Posterior cingulate gyrus (tissue), 11 donors: ENCODE measurements at places on chromosomes 16 and 17.
A peak's percentile ranks its signal among the peaks of the same experiment; 100 is the strongest.

DNA sequence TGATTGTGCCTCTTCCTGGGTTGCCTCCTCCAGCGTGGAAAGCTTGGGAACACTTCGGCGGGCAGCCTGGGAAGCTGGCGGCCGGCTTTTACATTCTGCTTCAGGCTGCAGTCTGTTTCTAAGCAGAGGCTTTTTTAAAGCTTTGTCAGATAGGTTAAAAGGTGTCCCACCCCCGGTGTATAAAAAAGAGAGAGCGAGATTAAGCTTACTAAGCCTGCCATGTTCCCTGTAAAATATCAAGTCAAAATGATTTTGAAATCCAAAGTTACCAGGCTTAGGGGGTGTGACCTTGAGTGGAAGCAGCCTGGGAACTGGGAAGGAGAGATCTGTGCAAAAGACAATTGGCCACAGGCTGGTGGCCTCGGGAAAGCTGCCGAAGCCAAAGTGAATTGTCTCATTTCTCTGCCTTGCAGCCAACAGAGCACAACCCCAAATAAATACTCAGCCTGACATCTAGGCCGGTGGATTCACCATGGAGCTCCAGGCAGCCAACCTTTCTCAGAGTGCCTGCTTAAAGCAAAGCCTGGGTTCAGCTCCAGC lies 254.5 kb downstream of the FTO start:
- no peak for DNase-seq

- no peak for DNase-seq
Measured at GRCh38 chr16:26108836-26109505, 417.2 kb downstream of the HS3ST4 start.

- no peak for DNase-seq
Measured at GRCh38 chr16:21685034-21685455, 21.3 kb downstream of the OTOA start.

- DNase-seq = no peak
Measured at GRCh38 chr17:42252597-42253550, 23.3 kb downstream of the STAT5B start.

DNA sequence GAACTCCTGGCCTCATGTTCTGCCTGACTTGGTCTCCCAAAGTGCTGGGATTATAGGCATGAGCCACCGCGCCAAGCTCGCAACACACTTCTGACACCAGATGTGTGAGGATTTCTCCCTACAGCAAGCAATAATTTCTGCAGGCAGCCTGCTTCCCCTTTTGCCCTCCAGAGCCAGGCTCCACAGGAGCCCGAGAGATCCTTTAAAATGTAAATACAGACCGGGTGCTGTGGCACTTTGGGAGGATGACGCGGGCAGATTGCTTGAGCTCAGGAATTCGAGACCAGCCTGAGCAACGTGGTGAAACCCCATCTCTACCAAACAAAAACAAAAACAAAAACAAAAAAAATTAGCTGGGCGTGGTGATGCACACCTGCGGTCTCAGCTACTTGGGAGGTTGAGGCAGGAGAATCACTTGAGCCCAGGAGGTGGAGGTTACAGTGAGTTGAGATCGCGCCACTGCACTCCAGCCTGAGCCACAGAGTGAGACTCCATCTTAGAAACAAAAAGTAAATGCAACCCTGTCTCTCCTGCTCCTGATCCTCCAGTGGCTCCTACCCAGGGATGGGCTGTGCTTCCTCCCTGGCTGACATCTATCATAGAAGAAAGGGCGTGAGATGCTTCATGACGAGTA lies 14.7 kb downstream of the C16orf96 start:
- no peak for DNase-seq

DNA sequence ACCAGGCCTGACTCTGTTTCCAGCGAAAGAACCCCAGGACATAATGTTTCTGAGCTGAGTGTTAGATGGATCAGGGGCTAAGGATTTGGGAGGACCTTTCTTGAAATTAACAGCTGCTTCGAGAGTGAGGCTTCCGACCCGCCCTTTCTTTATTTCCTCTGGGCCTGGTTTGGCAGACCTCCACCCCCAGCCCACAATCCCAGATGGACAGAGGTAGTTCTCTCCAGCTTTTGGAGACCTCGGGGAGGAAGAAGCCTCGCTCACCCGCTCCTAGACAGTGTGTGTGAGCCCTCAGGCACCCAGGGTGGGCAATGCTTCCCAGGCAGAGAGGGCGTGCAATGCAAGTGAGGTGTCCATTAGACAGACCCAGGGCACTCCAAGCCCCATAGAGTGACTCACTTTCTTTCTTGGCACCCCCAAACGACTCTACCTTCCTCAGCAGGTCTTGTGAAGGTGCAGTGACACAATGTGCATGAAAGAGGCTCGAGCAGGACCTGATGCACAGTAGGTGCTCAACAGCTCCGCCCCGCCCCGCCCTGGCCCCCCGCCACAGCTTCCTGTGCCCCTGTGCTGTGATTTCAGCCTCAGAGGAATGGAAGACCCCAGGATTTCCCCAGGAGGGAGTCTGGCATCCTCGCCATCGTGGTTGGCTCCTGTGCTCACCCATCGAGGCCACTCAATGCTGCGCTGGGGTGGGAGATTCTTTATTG lies 50.7 kb upstream of the TOB1 start:
- no peak for DNase-seq

- no peak for DNase-seq
Measured at GRCh38 chr17:13508896-13509295, 92.8 kb downstream of the HS3ST3A1 start.

GRCh38 chr16:72829846-72830775 lies 217.8 kb downstream of the ZFHX3 start:
- no peak for DNase-seq

DNA sequence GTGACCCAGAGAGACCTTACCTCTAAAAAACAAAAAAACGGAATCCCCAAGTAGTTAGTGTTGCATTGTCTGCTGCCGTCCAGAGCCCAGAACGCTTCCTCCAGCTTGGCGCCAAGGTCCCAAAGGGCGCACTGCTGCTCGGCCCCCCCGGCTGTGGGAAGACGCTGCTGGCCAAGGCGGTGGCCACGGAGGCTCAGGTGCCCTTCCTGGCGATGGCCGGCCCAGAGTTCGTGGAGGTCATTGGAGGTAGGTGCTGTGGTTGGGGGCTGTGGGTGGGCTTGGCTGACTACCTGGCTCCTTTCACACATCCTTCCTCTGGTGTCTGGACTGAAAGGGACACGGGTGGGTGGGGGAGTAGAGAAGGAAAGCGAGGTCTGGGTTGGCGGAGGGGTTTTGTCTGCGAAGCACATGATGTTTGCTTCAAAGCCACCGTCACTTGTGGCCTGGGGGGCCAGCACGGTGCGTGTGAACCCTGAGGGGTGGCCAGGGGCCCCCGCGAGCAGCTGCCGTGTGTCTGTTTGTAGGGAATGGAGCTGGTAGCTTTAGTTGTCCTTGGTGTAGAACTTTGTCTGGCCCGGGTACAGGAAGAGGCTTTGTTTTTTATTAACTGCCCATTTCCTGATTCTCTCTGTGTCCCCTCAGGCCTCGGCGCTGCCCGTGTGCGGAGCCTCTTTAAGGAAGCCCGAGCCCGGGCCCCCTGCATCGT lies 23.8 kb downstream of the SPG7 start:
- DNase-seq = no peak

DNA sequence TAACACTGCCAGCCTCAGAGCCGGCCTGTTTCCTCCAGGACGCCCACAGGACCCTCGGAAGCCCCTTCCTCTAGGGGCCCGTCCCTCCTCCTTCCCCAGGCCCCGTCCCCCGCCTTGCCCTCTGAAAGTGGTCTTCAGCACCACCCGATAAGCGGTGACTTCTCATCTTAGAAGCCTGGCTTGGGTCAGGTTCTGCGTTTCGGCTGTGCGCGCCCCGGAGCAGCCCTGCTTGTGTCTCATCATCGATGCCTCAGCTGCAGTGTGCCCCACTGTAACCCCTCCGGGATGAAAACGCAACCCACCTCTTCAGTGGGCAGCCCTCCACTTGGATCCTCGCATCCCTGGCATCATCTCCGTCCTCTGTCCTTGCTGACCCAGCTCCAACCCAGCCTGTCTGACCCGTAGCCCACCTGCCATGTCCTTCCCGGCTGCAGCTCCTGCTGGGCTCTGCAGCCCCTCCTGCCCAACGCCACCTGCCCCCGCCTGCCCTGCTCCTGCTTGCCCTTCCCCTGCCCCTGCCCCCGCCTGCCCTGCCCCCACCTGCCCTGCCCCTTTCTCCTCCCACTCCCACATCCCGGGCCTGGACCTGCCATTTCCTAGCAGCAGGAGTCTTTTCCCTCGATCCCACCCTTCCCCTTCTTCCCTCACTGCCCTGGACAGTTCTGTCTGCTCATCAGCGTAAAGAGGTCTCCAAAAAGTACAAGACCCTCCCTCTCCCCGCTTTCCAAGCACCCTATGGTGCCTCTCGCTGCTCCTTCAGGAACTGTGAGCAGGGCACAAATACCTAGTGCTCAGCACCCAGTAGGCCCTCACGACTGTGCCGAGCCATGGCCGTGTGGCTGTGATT lies 112.5 kb upstream of the CHMP6 start:
- no peak for DNase-seq

GRCh38 chr16:67150047-67150832 lies 558 bp downstream of the B3GNT9 start:
- peak; percentile 73 for DNase-seq

DNA sequence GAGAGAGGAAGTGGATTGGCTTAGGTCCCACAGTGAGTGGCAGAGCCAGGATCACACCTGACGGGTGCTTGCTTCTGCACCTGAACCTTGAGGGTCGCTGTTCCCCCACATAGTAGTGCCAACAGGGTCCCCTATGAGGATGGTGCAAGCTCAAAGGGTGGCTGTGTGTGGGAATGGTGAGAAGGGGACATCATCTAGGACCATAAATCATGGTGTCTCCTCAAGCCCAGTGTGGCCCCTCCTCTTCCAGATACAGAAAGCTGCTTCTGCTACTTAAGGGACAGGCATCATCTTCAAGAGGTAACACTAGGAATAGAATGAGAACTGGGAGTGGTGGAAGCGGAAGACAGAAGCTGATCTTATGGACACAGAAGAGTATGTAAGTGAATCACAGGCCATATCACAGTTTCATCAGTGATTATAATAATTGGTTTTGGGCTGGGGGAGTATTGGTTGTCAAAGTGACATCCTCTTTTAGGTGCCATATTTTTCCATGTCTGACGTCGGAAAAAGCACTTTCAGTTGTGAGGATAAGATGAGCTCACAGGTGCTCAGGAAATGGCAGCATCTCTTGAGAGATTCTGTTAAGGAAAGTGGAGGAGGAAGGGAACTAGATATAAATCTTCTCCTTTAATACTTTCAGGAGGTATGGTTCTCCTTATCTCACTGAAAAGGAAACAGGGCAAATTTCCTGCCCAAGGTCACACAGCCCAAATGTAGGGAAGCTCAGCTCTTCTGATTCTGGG lies 83.2 kb upstream of the HNF1B start:
- no peak for DNase-seq

DNA sequence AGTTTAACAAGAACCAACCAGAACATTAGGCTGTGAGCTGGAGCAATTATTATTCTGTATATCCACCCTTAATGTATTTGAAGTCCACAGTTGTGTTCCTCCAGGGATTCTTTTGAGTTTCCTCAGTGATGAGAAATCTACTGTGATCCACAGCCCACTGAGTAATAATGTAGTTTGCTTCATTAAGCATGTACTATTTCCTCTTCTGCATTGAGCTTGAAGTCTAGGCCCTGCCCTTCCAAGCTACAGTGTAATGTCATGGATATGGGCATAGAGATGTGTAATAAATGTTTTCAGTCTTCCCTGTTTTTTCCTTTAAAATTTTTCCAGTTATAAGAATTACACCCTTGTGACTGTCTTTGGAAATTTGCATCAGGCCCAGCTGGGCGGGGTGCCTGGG lies 36.4 kb upstream of the SLC12A3 start:
- no peak for DNase-seq

DNA sequence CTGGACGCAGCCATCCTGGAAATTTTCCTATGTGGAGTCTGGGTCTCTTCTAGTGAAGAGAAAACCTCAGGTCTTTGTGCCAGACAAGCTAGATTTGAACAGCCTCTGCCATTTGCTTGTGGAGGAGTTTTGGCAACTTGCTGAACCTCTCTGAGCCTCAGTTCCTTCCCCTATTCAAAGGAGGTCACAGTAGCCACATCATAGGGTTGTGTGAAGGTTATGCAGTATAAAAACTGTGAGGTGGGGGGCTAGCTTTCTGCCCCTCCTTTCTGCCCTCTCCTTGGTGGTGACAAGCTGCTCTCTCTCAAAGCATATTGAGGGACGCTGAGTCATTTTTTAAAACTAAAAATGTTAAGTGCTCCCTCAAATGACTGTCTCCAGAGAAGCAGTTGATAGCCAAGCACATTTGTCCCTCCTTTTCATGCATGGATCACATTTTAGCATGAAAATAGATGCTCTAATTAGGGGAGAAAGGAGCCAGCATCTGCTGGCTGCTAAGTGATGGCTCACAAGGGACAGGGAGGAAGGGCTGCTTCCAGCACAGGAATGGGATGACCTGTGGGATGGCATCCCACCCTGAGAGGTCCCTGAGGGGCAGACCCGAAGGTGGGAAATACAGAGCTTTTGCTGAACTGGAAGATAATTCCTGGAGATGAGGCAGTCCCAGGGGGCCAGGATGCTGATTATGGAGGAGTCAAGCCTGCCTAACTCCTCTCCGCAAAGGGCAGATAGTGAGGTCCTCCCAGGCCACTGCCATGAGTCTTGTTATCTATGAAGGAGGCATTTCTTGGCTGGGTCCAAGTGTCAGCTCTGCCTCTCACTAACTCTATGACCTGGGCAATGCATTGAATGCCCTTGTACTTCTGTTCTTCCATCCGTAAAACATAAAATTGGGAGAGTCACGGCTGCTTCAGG lies 218.8 kb downstream of the RAB11FIP4 start:
- DNase-seq = no peak

- peak; percentile 97 for DNase-seq
Measured at GRCh38 chr16:70688246-70688742, 2.4 kb upstream of the MTSS2 start.

DNA sequence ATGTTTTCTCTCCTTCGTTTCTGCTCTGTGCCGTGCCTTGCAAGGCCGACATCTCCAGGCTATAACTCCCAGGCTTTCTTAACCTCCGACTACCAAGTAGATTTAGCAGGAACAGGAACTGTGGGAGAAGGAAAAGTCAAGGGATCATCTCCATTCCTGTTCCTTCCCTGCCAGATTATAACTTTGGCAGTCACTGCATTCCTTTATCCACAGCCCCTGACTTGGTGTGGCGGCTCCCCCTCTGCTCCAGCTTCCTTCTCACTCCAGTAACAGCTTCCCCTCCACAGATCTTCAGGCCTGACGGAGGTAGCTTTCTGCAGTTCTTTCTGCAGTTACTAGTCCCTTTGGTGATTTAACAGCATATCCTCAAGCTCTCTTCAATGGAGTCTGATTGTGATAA lies 234.6 kb upstream of the MON1B start:
- no peak for DNase-seq

DNA sequence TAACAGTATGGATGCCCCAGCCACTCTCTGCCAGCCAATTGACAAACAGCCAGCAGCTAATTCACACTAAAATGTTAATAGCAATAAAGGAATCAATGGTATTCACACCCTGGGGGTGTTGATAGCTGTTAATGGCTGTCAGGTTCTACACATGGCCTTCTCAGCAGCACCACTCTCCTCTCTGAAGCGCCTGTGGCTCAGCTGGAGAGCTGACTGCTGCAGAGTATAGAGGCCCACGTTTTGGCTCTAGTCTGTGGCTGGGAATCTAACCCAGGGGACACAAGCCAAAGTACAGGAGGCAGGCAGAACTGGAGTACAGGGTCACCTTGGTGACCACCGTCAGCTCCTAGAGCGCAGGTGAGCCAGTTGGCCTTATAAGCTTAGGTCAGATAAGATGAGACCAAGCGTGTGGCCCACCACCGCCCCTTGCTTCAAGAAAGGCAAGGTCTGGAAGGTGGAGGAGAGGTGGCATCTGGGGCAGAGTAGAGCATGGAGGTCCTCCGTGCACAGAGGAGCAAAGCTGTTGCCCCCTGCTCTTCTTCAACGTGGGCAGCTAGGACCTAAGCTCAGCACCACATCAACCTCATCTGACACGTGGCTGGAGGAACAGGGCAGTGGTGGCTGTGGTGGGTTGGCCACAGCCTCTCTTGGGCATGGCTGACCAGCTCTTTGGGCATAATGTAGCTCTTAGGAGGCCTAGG lies 25.4 kb downstream of the CCR7 start:
- DNase-seq = no peak
